ENCODE measurements at places on chromosomes 11 and 22.
A peak's percentile ranks its signal among the peaks of the same experiment; 100 is the strongest.

DNA sequence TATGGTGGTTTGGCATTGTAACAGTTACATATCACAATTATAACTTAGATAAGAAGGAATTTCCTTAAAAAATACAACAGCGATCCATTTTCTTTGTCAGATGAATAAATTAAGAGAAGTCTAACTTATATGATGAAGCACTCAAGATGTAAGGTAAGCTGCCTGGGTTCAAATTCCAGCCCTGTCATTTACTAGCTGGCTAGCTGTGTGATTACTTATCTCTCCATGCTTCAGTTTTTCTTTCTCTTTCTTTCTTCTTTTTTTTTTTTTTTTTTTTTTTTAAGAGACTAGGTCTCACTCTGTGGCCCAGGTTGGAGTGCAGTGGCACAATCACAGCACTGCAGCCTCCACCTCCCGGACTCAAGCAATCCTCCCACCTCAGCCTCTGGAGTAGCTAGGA lies 22.2 kb upstream of the LDHA start:
- DNase-seq, result no peak

- no peak for DNase-seq
Measured at GRCh38 chr11:17581732-17582053, 34.6 kb downstream of the OTOG start.

DNA sequence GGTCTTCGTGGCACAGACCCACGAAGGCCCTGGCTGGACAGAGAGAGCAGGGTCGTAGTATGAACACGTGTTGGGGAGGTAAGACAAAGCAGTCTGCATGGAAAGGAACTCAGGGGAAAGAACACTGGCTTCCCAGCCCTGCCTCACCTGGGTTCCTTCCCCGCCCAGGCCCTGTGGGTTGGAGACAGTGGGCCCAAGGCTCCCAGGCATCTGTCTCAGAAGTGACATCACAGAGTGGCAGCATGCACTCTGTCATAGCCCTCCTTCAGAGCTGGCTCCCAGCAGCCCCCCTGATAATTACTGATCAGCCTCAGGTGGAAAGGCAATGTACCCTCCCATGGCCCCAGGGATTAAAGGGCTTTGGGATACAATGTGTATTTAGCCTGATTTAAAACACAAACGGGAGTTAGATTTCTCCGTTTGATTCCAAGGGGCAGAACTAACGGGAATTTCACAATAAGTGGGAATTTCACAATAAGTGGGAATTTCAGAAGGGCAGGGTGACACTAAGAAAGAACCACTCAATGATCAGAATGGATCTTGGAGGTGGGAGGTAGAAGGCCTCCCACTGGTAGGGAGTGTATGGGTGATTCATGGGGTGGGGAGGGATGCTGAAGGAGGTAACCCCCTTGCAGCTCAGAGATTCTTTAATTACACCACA lies 65.1 kb downstream of the SLC22A12 start:
- DNase-seq, result peak; percentile 26

DNA sequence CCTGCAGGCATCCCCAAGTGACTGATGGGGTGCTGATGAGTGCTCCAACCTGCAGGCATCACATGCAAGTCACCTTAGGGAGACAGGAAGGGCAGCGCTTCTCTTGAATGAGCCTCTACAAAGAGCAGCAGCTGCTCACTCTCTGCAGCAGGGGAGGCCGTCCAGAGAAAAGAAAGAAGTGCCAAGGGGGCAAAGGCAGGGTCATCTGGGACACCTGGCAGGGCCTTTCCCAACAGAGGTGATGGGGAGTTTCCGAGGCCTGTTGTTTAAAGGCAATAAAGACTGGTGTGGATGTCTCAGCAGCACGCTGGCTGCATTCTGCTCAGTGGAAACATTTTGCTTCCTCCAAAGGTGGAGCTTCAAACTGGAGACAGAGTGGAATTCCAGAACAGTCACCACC lies 113.7 kb downstream of the ETS1 start:
- DNase-seq, result peak; percentile 34

DNA sequence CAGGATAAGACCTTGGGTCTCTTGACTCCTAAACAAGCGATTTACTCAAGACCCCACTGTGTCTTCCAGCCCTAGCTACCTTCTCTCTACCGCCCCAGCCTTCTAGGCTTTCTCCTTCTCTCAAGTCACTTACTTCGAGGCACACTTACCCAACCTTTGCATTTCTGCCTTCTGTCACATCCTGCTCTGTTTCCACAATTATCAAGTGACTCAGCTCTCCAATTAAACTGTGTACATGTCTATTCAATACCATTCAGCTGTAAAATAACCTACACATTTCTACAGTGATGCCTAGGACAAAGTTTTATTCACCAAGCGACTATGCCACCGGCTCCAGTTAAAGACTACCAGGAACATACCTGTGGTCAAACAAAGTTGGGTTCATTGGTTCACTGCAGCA lies 69.0 kb downstream of the LARGE1 start:
- no peak for DNase-seq

- DNase-seq, result peak; percentile 57
Measured at GRCh38 chr11:113778111-113778910, 1.3 kb upstream of the CLDN25 start.

- no peak for DNase-seq
Measured at GRCh38 chr11:1399386-1400316, 9.9 kb downstream of the BRSK2 start.

- DNase-seq, result peak; percentile 58
Measured at GRCh38 chr11:57779276-57779675, 17.7 kb downstream of the CTNND1 start.

- no peak for DNase-seq
Measured at GRCh38 chr22:41831828-41832552, 915 bp upstream of the SREBF2 start.

- DNase-seq, result no peak
Measured at GRCh38 chr22:17638182-17638431, 450 bp upstream of the BCL2L13 start.

- DNase-seq, result peak; percentile 40
Measured at GRCh38 chr22:20131859-20132685, 468 bp downstream of the ZDHHC8 start.

GRCh38 chr11:93694109-93694508 lies 32.6 kb downstream of the CEP295 start:
- DNase-seq, result no peak

- peak; percentile 90 for DNase-seq
Measured at GRCh38 chr22:42444077-42444904, 12.1 kb upstream of the NFAM1 start.

- no peak for DNase-seq
Measured at GRCh38 chr11:131998020-131998419, 627.6 kb downstream of the NTM start.

GRCh38 chr11:1890856-1891830 lies 552 bp downstream of the PRR33 start:
- no peak for DNase-seq

DNA sequence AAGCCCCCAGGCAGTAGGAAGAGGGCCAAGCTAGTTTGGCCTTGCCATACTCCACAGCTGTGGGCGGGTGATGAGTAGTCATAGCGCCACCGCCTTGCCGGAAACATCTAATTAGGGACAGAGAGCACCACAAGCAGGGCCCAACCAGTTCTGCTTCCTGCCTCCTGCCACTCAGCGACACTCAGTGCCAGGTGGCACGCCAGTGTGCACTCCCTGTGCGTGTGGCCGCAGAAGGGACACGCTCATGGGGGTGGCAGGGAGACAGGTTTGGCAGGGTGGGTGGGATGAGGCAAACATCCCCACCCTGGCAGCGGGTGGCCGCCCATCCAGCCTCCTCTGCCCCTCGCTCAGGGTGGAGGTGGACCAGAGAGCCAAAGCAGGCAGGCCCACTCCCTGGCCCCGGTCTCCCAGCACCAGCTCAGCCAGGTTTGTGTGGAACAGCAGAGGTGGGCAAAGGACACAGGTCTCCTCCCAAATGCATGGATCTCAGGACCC lies 4.9 kb downstream of the OVOL1 start:
- DNase-seq, result no peak

GRCh38 chr11:64356498-64357411 lies 2.2 kb upstream of the RPS6KA4 start:
- peak; percentile 29 for DNase-seq

DNA sequence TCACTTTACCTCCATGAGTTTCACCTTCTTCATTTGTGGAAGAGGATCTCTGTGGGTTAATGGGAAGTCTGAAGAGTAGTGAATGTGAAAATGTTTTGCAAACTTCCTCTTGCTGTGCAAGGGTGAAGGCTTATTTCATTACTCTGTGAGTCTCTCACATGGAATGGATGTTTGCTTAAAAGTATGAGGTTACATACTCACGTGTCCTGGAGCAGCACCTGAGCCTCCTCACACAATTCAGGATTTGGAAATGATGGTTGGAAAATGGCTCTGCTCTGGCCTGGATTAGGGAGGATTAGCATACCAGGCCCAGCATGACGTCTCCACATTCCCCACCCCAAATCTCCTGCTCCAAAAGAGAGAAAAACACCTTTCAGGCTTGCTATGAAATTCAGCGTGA lies 4.8 kb downstream of the GRAMD1B start:
- no peak for DNase-seq

GRCh38 chr11:93238956-93239355 lies 41.2 kb upstream of the SLC36A4 start:
- DNase-seq, result no peak

DNA sequence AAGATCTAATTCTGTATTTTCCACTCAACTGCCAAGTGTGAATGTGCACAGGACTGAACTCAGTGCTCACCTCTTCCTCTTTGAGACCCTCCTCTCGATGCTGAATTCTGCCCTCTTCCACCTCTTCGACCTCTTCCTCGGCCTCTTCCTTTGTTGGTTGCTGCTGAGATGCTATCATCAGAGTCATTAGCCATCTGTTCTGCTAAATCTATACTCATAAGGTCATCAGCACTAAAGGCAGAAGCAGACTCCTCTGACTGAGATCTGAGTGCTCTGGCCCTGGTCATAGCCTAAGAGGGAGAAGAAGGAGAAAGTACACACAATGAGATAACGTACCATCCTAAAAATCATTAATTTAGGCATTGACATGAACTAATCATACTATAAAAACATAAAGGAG lies 45.9 kb upstream of the GPR83 start:
- no peak for DNase-seq

DNA sequence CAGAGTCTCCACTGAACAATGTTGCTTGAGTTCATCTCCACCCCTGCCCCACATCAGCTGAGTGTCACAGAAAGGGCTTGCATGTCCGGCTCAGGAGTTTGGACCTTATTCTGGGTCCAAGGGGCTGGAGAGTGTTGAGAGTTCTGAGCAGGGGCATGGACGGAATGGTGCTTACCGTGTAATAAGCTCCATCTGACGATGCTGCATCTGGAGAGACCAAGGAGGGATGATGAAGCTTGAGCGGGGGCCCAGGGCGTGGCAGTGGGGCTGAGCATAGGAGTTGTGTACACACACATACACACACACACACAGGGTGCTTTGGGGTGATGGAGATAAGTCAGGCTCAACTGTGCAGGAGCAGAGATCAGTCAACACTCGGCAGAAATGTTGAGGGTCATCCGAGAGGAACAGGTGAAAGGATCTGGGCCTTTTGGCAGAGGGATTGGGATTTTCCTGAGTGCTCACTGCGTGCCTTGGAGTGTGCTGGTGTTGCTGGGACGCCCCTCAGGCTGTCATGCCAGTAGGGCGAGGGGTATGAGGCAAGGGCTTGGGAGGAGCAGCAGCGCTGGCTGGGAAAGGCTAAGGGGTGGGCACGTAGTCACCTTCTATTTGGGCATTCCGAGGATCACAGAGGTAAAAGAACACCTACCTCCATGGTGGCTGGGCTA lies 2.3 kb downstream of the USP35 start:
- no peak for DNase-seq

GRCh38 chr11:104043142-104043541 lies 6.7 kb downstream of the DDI1 start:
- DNase-seq, result no peak

DNA sequence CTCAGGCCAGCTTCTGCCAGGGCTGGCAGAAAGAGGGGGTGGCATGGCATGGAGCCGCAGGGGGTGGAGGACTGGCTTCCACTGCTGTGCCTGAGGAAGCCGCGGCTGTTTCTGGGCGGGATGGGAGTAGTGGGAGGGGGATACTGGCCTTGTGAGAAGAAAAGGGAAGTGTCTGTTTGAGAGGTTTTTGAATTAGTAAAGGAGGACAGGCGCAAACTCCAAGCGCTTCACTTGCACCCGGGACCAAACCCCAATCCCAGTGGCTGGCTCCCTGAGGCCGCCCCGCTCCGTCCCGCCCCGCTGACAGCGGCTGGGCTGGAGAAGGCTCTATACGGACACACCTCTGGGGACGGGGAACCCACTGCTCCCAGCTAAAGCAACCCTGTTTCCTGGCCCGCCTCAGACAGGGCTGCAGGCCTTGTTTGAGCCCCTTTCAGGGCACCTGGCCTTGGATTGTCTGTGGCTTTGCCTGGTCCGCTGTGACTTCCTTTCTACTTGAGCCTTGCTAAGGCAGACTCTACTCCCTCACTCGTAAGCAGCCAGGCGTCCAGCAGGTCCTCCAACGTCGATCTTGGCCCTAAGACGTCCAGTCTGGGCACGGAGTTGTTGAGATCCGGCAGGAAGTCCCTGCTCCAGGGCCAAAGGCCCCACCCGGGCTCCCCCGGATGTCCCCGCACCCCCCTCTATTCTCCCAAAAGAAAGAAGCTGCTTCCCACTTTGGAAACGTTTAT lies 2.2 kb downstream of the APOA1 start:
- no peak for DNase-seq

Measured in AG08395 (cell line).